Dermis lymphatic vessel endothelial cell (primary cell): ENCODE measurements at places on chromosomes 5 and 9. TPM values are rescaled to one million over a fixed set of nuclear protein-coding genes. Genes with fewer than 3 reads are reported as not detected.

Gene NXNL2
- 0.26 and 0.98 TPM in 2 replicates for total RNA-seq

Gene GOLGA2
- 41.5 and 57.9 TPM in 2 replicates for total RNA-seq

Gene ARHGEF39
- 0.17 and 0.33 TPM in 2 replicates for total RNA-seq

Gene MARCHF3
- total RNA-seq: 109 and 117 TPM in 2 replicates

Gene PCDHAC2
- total RNA-seq: 0.11 and 0.17 TPM in 2 replicates

Gene C9orf50
- not detected in 2 replicates for total RNA-seq

Gene GADD45G
- total RNA-seq: 0.09 and 0.11 TPM in 2 replicates

Gene KCNMB1
- total RNA-seq: not detected in 2 replicates

Gene SPAAR
- total RNA-seq: 1.0 and 1.4 TPM in 2 replicates

Gene ADAMTS12
- total RNA-seq: 2.2 and 2.4 TPM in 2 replicates

Gene BSPRY
- total RNA-seq: not detected in 2 replicates

Gene GGTA1
- 11.1 and 12.1 TPM in 2 replicates for total RNA-seq

Gene AIF1L
- 0.77 and 1.1 TPM in 2 replicates for total RNA-seq
